CD4-positive, alpha-beta memory T cell (primary cell): ENCODE measurements at places on chromosomes 7 and 10.
A peak's percentile ranks its signal among the peaks of the same experiment; 100 is the strongest.

- H3K36me3 ChIP-seq = peaks cover 36% of the 10 kb centered on the region
- H3K27ac ChIP-seq = no peak overlapping the region
- DNase-seq = peak; percentile 72
- no peak overlapping the region for H3K4me3 ChIP-seq
- H3K4me1 ChIP-seq = peaks cover 26% of the 10 kb centered on the region
Observed at GRCh38 chr7:100469227-100470044, 5.4 kb upstream of the SPACDR start.

DNA sequence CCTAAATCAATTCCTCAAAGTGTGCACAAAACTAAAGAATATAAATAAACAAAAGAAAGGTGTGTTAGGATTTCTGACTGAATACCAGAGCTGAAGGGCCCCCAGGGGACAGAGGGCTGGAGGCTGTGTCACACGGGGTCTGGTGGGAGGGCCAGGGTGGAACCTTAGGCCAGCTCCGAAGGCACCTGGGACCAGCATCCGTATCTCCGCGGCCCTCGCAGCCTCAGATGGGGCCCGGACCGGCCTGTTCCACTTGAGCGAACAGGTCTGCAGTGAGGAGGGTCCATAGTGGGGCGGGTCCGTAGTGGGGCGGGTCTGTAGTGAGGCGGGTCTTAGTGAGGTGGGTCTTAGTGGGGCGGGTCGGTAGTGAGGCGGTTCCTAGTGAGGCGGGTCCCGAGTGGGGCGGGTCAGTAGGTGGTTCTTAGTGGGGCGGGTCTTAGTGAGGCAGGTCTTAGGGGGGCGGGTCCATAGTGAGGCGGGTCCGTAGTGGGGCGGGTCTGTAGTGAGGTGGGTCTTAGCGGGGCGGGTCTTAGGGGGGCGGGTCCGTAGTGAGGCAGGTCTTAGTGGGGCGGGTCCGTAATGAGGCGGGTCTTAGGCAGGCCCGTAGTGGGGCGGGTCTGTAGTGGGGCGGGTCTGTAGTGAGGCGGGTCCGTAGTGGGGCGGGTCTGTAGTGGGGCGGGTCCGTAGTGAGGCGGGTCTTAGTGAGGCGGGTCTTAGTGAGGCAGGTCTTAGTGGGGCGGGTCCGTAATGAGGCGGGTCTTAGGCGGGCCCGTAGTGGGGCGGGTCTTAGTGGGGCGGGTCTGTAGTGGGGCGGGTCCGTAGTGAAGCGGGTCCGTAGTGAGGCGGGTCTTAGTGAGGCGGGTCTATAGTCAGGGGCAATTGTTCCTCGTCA lies 15.1 kb downstream of the GPR146 start:
- DNase-seq = no peak
- H3K4me3 ChIP-seq = no peak overlapping the region
- peaks cover 27% of the 10 kb centered on the region for H3K4me1 ChIP-seq
- H3K27ac ChIP-seq = no peak overlapping the region
- no peaks in the 10 kb centered on the region for H3K36me3 ChIP-seq

DNA sequence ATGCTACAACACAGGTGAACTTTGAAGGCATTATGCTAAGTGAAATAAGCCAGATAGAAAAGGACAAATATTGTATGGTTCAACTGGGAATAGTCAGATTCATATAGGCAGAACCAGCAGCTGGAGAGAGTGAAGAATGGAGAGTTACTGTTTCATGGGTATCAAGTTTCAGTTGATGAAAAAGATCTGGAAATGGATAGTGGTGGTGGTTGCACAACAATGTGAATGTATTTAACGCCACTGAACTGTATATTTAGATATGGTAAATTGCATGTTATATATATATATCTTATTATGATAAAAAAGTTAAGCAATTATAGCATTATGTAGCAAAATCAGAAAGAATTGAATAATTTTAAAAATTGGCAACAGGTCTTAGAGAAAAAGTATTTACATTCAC lies 3.9 kb downstream of the LMBR1 start:
- no peak for DNase-seq
- no peaks in the 10 kb centered on the region for H3K36me3 ChIP-seq
- no peaks in the 10 kb centered on the region for H3K27me3 ChIP-seq
- H3K27ac ChIP-seq = no peak overlapping the region
- peaks cover 19% of the 10 kb centered on the region for H3K4me1 ChIP-seq
- H3K4me3 ChIP-seq = no peak overlapping the region

GRCh38 chr7:73991522-73992100 lies 36.4 kb upstream of the ELN start:
- H3K4me3 ChIP-seq = no peak overlapping the region
- H3K27ac ChIP-seq = no peak overlapping the region
- no peaks in the 10 kb centered on the region for H3K36me3 ChIP-seq
- no peaks in the 10 kb centered on the region for H3K27me3 ChIP-seq
- DNase-seq = no peak

DNA sequence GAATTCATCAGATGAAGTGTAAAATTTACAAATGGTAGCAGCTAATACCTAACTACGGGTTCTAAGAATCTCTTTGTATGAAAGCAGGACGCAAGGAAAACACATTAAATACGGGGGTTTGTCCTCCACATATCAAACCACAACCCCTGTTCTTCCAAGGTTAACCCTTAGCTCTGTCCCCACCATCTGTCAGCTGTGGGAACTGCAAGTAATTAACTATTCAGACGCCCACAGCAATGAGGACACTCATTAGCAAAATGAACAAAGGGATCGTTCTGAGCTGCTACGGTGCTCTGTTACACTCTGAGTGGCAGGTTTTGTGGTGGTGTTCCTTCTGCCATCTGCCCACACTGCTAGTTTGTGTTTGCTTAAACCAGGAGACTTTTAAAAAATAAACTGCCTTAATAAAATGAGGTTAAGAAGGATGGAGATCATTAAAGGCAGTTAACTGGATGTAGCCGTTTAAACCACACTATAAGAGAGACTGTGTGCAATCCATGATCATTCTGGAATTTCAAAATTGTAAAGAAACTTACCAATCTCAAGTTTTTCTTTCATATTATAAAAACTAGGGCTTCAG lies 51.4 kb downstream of the C10orf67 start:
- H3K27me3 ChIP-seq = no peaks in the 10 kb centered on the region
- H3K27ac ChIP-seq = no peak overlapping the region
- H3K4me1 ChIP-seq = no peaks in the 10 kb centered on the region
- no peak overlapping the region for H3K4me3 ChIP-seq

- no peaks in the 10 kb centered on the region for H3K4me1 ChIP-seq
- no peaks in the 10 kb centered on the region for H3K27me3 ChIP-seq
- no peaks in the 10 kb centered on the region for H3K36me3 ChIP-seq
- no peak overlapping the region for H3K4me3 ChIP-seq
Observed at GRCh38 chr10:5583525-5584175, 58.9 kb downstream of the CALML3 start.

- peaks cover 5% of the 10 kb centered on the region for H3K4me1 ChIP-seq
- no peaks in the 10 kb centered on the region for H3K36me3 ChIP-seq
- H3K27ac ChIP-seq = no peak overlapping the region
- no peaks in the 10 kb centered on the region for H3K27me3 ChIP-seq
Observed at GRCh38 chr7:76310102-76310957, 7.9 kb downstream of the HSPB1 start.

DNA sequence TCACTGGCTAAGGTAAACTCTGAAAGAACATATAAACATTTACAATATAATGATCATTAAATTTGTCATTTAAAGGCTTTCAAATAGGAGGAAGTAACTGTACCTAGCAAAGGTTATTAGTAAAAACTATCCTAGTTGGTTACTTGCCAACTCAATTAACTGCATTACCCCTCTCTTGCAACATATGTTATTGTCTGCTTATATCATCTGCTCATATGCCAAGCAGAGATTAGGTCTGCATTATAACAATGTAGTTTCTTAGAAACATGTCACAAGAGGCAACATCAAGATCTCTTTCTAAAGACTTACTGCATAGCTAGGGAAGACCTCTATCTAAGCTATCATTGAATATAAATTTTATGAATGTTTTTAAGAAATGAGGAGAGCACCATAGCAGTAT lies 132.5 kb downstream of the RELN start:
- no peaks in the 10 kb centered on the region for H3K36me3 ChIP-seq
- no peak for DNase-seq
- no peaks in the 10 kb centered on the region for H3K27me3 ChIP-seq
- H3K27ac ChIP-seq = no peak overlapping the region

GRCh38 chr10:44897049-44897448 lies 14.1 kb upstream of the TMEM72 start:
- DNase-seq = no peak
- H3K36me3 ChIP-seq = no peaks in the 10 kb centered on the region
- no peaks in the 10 kb centered on the region for H3K27me3 ChIP-seq
- H3K4me1 ChIP-seq = no peaks in the 10 kb centered on the region

GRCh38 chr10:19209319-19209718 lies 160.7 kb downstream of the MALRD1 start:
- no peaks in the 10 kb centered on the region for H3K4me1 ChIP-seq
- no peaks in the 10 kb centered on the region for H3K36me3 ChIP-seq
- H3K27me3 ChIP-seq = no peaks in the 10 kb centered on the region
- H3K4me3 ChIP-seq = no peak overlapping the region

- H3K27ac ChIP-seq = no peak overlapping the region
- no peak for DNase-seq
- H3K36me3 ChIP-seq = no peaks in the 10 kb centered on the region
- H3K4me1 ChIP-seq = no peaks in the 10 kb centered on the region
- no peaks in the 10 kb centered on the region for H3K27me3 ChIP-seq
- H3K4me3 ChIP-seq = no peak overlapping the region
Observed at GRCh38 chr7:3294432-3295100, 6.5 kb upstream of the SDK1 start.

DNA sequence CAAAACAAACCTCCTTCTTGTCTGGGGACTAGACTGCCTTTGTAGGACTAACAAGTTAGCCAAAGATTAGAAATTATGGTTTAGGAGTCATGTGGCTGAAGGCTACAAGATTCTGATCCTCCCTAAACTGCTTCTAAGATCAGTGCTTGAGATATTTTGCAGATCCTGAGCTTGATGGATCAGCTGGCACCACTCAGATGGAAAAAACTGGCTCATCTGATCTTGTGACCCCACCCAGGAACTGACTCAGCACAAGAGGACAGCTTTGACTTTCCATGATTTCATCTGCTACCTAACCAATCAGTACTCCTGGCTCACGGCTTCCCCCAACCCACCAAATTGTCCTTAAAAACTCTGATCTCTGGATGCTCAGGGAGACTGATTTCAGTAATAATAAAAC lies 271.5 kb upstream of the TAC1 start:
- DNase-seq = no peak
- no peaks in the 10 kb centered on the region for H3K4me1 ChIP-seq
- H3K4me3 ChIP-seq = no peak overlapping the region
- H3K27ac ChIP-seq = no peak overlapping the region

DNA sequence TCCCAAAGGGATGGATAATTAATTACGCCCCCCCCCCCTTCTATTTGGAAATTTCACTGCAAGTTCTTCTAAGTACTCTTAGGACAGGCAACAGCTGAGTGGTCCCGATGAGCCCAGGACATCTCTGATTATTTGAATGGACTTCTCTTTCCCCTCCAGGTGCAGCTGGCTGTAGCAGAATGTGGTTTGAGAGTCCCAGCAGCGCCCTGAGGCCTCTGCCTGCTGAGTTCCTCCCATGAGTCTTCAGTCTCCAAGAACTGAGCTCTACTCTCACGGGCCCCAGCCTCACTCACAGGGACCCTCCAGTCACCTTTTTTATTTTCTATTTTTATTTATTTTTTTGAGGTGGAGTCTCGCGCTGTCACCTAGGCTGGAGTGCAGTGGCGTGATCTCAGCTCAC lies 63.6 kb upstream of the SFMBT2 start:
- no peaks in the 10 kb centered on the region for H3K36me3 ChIP-seq
- DNase-seq = no peak
- H3K27me3 ChIP-seq = no peaks in the 10 kb centered on the region
- no peak overlapping the region for H3K27ac ChIP-seq
- H3K4me1 ChIP-seq = peaks cover 33% of the 10 kb centered on the region

DNA sequence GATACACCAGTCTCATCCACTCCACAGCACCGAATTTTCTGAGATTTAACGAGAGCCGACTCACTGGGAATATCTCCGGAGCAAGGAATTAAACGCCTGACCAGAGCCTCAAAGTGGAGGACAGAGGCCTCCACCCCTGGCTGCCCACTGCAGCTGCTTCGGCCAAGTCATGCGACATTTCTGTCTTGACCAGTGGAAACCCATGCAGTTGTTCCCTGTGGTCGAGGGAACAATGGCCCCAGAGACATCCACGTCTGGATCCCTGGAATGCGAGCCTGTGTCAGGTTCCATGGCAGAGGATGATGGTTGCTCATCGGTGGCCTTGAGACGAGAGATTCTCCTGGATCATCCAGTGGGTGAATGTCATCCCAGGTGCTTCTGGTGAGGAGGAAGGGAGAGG lies 65.7 kb upstream of the INSIG1 start:
- no peak for DNase-seq
- no peaks in the 10 kb centered on the region for H3K4me1 ChIP-seq
- no peak overlapping the region for H3K27ac ChIP-seq
- H3K36me3 ChIP-seq = no peaks in the 10 kb centered on the region
- no peak overlapping the region for H3K4me3 ChIP-seq

DNA sequence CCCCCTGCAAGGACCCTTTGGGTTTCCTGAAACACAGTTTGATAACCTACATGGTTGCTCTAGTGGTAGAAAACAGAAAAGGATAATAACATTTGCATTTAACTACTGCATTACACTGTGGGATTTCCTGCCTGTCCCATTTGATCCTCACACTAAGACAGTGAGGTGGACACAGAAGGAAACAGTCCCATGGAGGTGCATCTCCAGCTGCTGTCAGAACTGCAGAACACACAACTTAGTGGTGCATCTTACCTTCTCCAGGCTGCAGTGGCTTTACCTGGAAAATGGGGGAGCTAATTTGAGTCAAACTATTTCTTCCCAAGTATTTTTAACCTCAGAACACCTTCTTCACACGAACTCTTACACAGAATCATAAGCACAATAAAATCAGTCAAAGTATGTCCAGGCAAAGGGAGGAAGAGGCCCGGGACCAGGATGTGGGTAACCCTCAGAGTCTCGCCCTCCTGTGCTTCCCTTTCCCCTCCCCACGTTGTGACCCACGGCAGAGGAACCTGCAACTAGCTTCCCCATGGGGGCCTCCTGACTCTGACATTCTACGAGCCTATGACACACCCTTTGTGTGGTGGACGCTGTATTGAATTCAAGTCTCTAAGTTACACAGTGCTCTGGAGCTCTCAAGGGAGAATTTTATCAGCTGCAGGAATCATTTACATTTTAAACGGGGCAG lies 33.7 kb downstream of the SCRN1 start:
- H3K4me3 ChIP-seq = no peak overlapping the region
- H3K27me3 ChIP-seq = no peaks in the 10 kb centered on the region
- DNase-seq = no peak

- H3K36me3 ChIP-seq = no peaks in the 10 kb centered on the region
- no peaks in the 10 kb centered on the region for H3K27me3 ChIP-seq
- H3K4me1 ChIP-seq = no peaks in the 10 kb centered on the region
- no peak for DNase-seq
Observed at GRCh38 chr10:10156917-10157600, 860.6 kb upstream of the CELF2 start.

- DNase-seq = no peak
- H3K4me1 ChIP-seq = no peaks in the 10 kb centered on the region
- no peaks in the 10 kb centered on the region for H3K36me3 ChIP-seq
- H3K27me3 ChIP-seq = no peaks in the 10 kb centered on the region
Observed at GRCh38 chr10:132355754-132356153, 23.8 kb downstream of the LRRC27 start.
